Stimulated activated effector memory CD8-positive, alpha-beta T cell treated with anti-CD3 and anti-CD28 coated beads, Interleukin-12 subunit alpha, Interleukin-12 subunit beta, amount 100 ng/mL, for 72 hours (primary cell): ENCODE measurements at places on chromosomes 7 and 10.
A peak's percentile ranks its signal among the peaks of the same experiment; 100 is the strongest.

DNA sequence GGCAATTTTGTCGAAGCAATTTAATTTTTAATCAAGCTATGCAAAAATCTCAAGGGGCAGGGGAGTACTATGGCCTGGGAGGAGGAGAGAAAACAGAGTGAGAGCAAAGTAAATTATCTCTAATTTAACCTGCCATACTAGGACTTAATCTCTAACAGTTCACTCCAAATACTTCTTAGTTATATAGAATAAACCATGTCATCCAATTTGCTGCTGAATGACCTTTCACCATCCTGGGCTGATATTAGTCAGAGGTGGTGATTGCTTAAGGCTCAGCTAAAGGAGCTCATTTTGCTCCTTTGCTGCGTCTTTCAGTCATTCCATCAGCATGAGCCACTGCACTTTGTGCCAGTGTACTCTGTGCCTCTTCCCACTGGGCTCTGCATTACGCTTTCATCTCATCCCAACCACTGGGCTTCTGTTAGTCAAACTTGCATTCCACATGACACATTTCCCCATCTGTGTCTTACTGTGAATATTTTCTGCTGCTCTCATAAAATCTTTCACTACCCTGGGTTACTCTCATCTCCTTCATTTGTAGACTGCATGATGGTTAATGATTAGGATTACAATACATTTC lies 84.3 kb downstream of the CD36 start:
- DNase-seq, result no peak

DNA sequence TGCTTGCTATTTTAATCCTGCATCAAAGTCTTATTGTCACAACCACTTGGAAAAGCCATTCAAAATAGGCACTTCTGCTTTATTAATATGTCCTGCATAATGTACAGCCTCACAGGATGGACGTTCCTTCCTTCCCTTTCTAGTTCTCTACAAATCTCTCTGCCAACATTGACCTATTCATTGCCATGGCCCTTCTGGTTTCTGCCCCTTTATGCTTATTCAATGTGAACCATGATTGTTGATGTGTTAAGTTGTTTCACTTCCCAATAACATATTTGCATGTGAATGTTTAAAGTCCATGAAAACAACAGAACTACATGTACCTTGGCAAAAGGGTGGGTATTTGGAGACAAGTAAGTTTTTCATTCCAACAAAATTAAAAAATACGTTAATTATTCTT lies 45.7 kb downstream of the COL28A1 start:
- DNase-seq, result no peak

GRCh38 chr7:149467321-149467859 lies 6.5 kb upstream of the ZNF777 start:
- DNase-seq, result no peak

GRCh38 chr10:128064108-128064969 lies 61.9 kb downstream of the MKI67 start:
- DNase-seq, result peak; percentile 82

- DNase-seq, result no peak
Observed at GRCh38 chr10:16049782-16050181, 189.5 kb upstream of the MINDY3 start.

- DNase-seq, result no peak
Observed at GRCh38 chr10:122307669-122308416, 36.7 kb downstream of the BTBD16 start.

GRCh38 chr10:62732841-62733653 lies 71.5 kb upstream of the ADO start:
- DNase-seq, result peak; percentile 29

DNA sequence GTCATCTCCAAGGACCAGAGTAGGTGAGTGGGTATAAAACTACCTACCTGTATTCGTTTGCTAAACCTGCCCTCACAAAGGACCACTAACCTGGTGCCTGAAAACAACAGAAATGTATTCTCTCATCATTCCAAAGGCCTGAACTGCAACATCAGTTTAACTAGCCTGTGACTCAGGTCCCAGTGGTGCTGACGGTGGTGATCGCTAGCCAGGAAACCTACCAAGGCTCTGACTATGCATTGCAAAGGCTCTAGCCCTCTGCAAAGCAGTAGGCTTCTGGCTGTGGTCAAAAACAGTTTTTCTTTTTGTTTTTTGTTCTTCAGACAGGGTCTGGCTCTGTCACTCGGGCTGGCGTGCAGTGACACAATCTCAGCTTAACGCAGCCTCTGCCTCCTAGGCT lies 107.5 kb downstream of the NPTX2 start:
- no peak for DNase-seq

DNA sequence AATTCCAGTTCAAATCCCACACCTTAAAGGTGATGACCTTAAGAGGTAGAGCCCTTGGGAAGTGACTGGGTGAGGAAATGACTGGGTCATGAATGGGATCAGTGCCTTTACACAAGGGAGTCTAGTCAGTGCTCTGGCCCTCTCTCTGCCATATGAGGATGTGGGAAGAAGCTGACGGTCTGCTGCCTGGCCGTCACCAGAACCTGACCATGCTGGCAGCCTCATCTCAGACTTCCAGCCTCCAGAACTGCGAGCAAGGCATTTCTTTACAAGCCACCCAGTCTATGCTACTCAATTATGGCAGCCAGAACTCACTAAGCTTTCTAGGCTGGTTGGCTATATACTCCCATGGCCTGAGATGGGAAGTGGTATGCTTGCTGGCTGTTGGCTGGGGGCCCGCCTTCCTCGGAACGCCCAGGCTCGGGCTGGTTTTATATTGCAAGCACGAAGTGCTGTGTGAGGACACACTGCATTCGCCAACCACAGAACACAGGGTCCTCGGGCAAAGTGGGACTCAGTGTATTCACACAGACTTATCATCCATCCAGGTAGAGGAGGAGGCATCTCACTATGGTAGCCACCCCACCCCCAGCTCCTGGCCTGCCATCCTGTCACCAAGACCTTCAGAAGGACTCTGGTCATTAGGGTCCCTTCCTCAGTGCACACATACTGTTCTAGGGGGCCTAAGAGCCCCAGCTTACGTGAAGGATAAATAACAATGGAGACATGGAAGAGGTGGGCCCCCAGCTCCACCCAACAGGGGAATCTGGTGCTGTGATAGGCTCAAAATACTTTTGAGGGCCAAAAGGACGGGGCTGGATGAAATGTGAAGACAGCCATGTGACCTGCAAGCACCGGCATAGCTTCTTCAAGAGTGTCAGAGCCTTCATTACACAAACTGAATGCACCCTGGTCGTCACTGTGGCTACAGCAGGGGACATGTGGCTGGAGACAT lies 49.0 kb downstream of the ZRANB1 start:
- no peak for DNase-seq

- DNase-seq, result no peak
Observed at GRCh38 chr7:16078076-16078952, 343.0 kb downstream of the CRPPA start.

- DNase-seq, result no peak
Observed at GRCh38 chr7:11843113-11843765, 11.2 kb upstream of the THSD7A start.

GRCh38 chr10:129029051-129029450 lies 438.0 kb upstream of the MGMT start:
- no peak for DNase-seq

- no peak for DNase-seq
Observed at GRCh38 chr10:70785190-70785589, at the start of gene TBATA. Gene TBATA, minus strand, starts transcription at chr10:70785377. Its CDS starts 1,998 bp downstream, at chr10:70783379.

DNA sequence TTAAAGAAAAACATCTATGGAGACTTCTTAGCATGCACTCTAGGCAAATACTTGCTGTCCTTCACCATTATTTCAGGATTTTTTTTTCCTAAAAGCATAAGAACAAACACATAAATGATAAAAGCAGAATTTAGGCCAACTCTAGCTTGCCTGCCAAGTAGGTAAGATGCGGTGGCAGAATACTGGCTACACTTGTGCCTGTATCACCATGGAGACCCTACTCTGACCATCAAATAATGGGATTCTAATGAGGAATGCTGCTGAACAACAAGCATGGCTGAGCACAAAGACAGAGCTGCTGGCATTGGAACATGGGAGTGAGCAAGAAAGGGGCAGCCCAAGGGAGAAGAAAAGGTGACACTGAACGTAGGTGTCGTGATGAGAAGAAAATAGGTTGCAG lies 18.5 kb upstream of the TAS2R40 start:
- DNase-seq, result no peak

- DNase-seq, result no peak
Observed at GRCh38 chr10:78959924-78960285, 108.9 kb upstream of the ZMIZ1 start.

GRCh38 chr10:13739183-13739582 lies 152.4 kb downstream of the PRPF18 start:
- no peak for DNase-seq

DNA sequence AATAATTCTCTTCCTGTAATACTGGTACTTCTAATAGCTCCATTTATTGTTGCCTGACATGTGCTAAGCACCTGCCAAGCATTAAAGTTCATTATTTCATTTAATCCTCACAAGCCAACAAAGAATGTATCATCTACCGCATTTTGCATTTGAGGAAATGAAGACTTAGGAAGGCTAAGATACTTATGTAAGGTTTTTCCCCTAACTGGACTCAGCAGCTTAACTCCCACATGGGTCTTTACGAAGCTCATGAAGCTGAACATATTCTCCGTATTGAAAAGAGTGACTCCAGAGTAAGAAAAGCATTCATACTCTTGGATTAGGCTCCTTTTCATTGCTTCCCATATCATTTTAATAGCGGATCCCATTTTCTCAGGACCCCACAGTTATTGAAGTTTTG lies 155.7 kb upstream of the TMEM72 start:
- no peak for DNase-seq

GRCh38 chr7:149317986-149318672 lies 56.1 kb downstream of the ZNF783 start:
- DNase-seq, result no peak

DNA sequence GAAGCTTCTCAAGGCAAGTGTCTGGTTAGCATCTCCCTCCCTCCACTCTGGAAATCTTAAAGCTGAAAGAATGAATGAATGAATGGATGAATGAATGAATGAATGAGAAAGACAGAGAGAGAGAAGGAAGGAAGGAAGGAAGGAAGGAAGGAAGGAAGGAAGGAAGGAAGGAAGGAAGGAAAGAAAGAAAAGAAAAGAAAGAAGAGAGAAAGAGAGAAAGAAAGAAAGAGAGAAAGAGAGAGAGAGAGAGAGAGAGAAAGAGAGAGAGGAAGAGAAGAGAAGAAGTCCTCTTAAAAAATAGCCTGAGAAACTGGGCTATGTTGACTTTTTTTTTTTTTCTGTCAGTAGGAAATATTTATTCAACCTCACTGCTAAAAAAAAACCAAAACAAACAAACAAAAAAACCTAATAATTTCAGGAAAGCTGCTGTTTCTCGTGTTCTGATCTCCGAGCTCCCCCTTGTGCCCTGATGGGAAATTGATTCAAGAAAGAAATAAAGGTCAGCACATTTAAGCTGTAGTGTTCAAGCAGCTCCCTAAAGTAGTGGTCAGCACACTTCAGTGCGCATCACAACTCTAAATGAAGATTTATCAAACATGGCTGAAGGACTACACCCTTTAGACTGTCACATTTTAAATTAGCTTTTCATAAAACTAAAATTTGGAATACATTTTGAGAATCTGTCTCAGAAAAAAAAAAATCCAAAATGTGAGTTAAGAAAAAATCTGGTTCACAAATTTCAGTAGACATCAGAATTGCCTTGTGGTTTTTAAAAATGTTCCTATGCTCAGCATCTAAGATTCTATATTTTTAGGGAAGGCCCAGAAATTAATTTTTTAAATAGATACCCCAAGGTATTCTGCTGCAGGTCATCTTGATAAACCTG lies 154.3 kb downstream of the ELAPOR2 start:
- DNase-seq, result no peak

DNA sequence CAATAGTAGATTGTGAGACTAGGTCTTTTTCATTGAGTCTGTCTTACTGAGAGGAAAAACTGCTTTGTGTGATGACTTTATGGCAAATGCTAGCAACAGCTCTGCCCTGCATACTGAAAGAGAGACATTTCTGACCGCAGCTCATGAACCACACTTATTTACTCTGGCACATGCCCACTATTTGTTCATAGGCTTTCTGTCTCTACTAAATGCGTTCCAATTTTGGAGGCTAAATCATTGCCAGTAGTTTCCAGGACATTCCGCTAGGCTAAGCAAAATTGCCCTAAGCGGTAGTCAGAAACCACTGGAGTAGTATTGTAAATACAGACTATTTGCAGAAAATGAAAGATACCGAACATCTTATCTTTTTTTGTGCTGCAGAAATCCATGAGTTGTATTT lies 55.6 kb upstream of the DLX6 start:
- no peak for DNase-seq

GRCh38 chr7:46972205-46972604 lies 609.7 kb downstream of the TNS3 start:
- DNase-seq, result no peak

GRCh38 chr7:137306748-137307147 lies 36.8 kb downstream of the PTN start:
- no peak for DNase-seq

- no peak for DNase-seq
Observed at GRCh38 chr10:5594271-5595049, 69.7 kb downstream of the CALML3 start.

- DNase-seq, result no peak
Observed at GRCh38 chr7:79998363-79998762, 136.3 kb upstream of the GNAI1 start.

DNA sequence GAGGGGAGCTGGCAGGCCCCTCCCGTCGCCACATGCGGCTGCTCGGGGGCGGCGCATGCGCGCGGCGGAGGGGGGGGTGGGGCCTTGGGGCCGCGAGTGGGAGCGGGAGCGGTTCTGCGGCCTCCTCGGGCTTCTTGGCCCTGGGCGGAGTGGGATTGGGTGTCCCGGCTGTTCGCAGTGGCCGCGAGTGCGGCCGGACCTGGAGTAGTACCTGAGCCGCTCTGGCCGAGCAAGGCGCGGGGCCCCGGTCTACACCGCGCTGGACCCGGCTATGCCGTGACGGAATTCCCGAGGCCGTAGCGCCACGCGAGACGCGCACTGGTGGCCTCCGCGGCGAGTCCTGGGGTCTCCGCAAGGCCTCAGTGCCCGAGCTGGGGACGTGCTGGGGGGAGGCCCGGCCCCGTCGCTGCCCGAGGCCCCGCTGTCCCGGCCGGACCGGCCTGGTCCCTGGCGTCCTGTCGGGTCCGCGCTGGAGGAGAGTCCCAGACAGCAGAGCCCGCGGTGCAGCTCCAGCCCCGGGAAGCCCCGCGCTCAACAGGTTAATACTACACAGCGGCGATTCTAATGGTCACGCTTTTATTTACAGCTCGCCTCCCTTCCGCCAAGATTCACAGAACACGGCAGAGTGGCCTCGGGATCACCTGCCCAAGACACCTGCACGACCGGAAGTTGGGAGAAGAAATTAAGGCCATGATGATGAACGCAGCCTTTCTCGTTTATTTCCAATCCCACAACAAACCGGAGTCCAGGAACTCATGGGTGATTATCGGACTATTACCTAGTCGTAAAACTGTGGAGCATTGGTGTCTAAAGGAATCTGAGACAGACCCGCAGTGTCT lies 671 bp upstream of the PAXIP1 start:
- no peak for DNase-seq

GRCh38 chr7:121012170-121012874 lies 23.8 kb downstream of the CPED1 start:
- no peak for DNase-seq

GRCh38 chr7:87512906-87513305 lies 37.4 kb upstream of the ABCB4 start:
- no peak for DNase-seq

- no peak for DNase-seq
Observed at GRCh38 chr7:150735596-150736358, 1.4 kb upstream of the GIMAP5 start.

- no peak for DNase-seq
Observed at GRCh38 chr7:34036051-34036920, 130.9 kb downstream of the BMPER start.
